Left lung (tissue), 14 donors: ENCODE measurements at places on chromosomes 12 and 14.

GRCh38 chr14:83297361-83297760 is 1763.7 kb upstream of the SEL1L start:
- no peak for DNase-seq

DNA sequence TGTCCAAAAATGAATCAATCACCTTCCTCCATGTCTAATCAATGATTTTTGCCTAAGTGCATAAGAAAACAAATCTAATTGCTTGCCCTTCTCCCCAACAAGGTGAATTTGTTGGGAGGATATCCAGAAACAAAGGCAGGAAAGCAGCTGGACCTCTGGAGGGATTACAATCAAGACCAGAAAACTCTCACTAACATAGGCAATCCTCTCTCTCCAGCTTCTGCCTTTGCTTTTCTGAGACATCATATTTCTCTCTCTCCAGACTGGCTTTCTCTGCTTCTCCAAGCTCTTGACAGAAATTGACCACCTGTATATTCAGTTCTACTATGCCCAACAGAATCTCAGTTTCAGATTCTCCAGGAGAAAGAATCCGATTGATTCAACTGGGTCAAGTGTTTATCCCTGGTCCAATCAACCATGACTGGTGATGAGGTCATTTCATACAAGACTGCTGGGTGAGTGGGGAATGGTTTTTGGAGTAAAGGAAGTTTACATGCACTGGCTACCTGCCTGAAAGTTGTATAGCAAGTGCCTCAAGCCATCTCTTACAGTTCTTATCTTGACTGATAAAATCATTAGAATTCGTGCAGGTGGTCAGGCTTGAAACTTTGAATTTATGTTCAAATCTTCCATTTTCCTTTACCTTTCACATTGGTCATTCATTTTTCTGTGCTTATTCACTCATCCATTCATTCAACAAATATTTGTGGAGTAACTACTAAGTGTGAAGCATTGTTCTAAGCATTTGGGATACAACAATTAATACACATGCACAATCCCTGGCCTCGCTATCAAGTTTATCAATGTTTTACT is 22.2 kb upstream of the CFAP54 start:
- no peak for DNase-seq

GRCh38 chr12:90281154-90281868 is 572.7 kb upstream of the ATP2B1 start:
- no peak for DNase-seq

GRCh38 chr14:67987606-67988005 is 168.0 kb downstream of the RAD51B start:
- peak; percentile 92 for DNase-seq

GRCh38 chr14:69580009-69580577 is 5.4 kb upstream of the CCDC177 start:
- DNase-seq = no peak

DNA sequence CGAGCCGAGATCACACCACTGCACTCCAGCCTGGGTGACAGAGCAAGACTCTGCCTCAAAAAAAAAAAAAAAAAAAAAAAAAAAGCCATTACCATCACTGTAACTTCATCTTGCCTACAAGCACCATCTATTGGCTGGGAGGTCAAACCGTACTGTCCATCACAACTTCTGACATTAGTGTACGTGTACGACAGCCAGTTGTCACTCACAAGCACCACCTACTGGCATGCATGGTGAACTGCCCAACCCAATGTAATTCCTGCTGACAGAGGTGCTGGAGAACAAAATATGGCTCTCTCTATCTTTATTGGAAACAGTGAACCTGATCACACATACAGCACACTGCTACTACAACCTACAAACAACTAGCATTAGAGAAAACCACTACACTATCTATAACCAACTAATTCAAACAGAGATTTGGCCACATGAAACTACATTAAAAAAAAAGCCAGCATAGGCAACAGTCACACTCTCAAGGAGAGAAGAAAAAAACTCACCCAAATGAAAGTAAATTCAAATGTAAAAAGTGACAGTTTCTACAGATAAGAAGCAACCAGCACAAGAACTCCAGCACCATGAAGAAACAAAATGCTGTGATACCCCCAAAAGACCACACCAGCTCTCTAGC is 82.3 kb downstream of the PUS7L start:
- DNase-seq = no peak

- no peak for DNase-seq
Measured at GRCh38 chr12:32482226-32482625, 82.9 kb downstream of the FGD4 start.

DNA sequence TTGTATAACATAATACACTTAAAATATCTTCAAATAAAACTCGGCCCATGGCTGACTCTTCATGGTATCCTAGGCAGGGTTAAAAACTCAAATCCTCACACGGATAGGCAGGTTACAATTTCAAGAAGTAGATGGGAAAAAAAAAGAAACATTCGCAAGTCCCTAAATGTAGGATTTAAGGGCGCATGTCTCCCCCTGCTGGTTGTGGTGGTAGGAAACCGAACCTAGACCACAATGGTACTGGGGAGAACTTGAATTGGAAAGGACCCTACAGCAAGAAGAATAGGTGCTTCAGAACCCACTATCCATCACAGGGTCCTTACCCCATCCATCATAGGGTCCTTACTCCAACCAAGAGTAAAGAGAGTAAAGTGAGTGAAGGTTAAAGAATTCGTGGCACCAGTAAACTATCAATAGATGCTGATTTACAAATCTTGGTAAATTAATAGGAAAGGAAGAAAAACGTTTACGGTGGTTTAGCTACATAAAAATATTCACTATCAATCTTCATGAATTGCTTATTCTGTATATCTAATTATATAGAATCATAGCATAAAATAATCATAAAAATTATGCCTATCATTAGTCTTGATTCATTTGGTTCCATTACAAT is 3.3 kb upstream of the CIPC start:
- peak; percentile 74 for DNase-seq

GRCh38 chr12:25377469-25378177 is 126.9 kb upstream of the KRAS start:
- DNase-seq = no peak

DNA sequence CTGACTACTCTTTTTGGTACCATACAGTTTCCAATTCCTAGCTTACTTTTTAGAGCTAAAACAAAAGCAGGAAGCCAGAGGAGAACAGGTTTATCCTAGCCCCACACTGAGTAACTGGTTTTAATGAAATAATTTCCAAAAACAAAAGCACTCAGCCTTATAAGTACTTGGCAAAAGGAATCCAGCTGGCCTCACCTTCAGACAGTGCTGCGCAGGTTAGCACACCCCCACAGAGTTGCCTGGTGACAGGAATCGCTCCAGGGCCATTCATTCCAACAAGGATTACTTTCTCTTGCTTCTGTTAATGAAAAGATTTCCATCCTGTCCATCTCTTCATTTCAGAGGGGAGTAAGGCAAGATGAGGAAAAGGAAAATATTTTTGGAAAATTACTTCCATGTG is 84.6 kb downstream of the SCFD1 start:
- no peak for DNase-seq

DNA sequence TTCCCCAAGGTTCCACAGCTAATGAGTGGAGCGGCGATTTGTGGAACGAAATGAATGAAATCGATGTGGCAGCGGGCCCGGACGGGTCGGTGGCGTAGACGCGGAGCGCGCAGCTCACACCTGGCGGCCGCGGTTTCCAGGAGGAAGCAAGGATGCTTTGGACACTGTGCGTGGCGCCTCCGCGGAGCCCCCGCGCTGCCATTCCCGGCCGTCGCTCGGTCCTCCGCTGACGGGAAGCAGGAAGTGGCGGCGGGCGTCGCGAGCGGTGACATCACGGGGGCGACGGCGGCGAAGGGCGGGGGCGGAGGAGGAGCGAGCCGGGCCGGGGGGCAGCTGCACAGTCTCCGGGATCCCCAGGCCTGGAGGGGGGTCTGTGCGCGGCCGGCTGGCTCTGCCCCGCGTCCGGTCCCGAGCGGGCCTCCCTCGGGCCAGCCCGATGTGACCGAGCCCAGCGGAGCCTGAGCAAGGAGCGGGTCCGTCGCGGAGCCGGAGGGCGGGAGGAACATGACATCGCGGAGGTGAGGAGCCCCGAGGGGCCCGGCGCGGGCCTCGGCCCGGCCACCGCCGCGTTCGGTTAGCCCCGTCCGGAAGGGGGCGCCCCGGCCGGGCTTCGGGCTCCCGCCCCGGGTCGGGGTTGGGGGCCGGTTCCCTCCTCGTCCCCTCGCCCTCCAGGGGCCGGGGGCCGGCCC is at the start of gene PTPN11:
PTPN11 (plus strand) TSS at position 340 of the 689 bp plus-strand sequence; CDS start at position 505, 165 bp downstream.
- DNase-seq = peak; percentile 98

DNA sequence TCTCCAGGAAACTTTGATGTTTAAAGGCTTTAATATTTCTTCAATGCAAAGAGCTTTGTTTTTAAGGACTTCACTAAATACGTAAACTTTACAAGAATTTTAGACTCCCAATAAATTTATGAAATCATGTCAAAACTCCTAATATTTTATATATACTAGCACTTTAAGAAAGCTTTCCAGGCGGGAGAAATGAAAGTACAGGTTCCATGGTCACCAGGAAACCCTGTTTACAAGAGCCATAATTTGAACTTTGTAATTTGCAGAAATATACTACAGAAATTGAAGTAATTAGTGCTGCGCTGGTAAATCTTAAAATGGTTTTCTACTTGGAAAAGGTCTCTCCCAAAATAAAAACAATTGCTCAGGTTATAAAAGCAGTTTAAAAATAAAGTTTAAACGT is 8.8 kb downstream of the CCDC92 start:
- DNase-seq = no peak

- DNase-seq = no peak
Measured at GRCh38 chr12:128467882-128468281, 200.9 kb downstream of the TMEM132C start.
